Nucleus accumbens (tissue), 56 donors: ENCODE measurements at places on chromosomes 13 and 19.

- no peak for DNase-seq
These were observed 1.3 kb downstream of the ATP7B start for GRCh38 chr13:52009946-52010345.

- DNase-seq, result no peak
These were observed 50.3 kb downstream of the UQCRFS1 start for GRCh38 chr19:29162694-29163093.

DNA sequence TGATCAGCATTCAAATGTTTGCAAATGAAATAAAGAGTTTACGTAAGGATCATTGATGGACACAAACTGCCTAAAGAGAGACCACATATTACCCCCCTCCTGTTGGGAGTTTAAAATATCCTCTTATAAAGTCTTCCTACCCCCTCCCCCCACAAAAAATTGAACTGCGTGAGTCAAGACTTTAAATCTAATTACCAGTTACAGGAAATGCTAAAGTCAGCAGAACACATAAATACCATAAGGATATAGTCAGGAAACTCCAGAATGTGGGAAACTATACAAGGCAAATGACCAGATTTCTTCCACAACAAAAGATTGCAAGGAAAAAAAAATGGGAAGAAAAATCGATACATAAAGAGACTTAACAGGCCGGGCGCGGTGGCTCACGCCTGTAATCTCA, 44.4 kb upstream of the FARP1 start:
- no peak for DNase-seq

GRCh38 chr19:17993076-17993813, 14.7 kb upstream of the ARRDC2 start:
- DNase-seq, result no peak
